Cerebellar cortex (tissue), 1 donor: ENCODE measurements at places on chromosomes 5 and 9.

- DNase-seq: no peak
Observed at GRCh38 chr5:93821891-93822415, 80.6 kb upstream of the POU5F2 start.

GRCh38 chr5:106759152-106759551 lies 911.6 kb downstream of the EFNA5 start:
- no peak for DNase-seq

DNA sequence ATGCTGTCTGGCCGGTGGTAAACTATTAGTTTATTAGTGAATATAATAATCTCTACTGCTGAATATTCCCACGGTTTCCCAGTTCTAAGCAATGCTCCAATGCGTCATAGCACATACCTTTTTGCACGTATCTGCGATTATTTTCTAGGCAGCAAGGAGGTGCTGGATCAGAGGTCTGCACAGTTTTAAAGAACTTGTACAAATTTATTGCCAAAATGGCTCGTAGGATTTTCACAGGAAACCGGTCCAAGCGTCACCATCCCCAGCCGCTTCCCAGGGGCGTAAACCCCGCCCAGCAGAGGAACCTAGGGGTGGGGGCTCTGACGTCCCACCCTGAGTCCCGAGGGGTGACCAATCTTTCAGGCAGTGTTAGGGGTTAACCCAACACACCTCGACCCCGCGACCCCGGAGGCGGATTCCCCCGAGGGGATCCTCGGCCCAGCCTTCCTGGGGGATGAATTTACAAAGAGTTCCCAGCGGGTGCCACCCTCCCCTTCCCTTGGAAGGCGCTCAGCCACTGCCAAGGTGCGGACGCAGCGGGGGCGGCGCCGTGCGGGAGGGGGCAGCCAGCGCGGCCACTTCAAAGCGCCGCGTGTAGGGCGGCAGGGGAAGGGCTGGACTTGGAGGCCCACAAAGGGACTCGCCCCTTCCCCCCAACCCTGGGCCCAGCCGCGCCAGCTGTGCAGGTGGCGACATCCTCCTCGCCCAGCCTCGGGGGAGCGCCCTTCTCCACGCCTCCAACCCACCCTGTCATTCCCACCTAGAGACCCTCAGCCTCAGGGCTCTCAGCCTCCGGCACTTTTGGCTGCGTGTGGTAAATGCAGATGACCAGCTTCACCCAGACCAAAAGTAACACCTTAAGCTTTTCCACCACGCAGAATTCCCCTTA lies 43.5 kb upstream of the TCF7 start:
- no peak for DNase-seq

DNA sequence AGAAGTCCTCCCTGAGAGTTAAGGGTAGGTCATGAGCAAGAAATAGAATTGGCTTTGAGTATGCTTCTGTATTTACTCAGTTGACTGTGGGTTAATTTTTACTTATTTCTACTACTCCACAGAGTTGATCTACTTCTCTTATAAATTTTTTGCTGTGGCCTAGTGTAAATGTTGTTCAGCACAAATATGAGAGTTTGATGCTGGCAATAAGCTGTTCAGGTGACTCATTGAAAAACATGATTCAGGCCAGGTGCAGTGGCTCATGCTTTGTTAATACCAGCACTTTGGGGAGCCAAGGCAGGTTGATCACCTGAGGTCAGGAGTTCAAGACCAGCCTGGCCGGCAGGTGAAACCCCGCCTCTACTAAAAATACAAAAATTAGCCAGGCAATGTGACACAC lies 4.5 kb upstream of the CDK7 start:
- DNase-seq: no peak

- DNase-seq: no peak
Observed at GRCh38 chr5:58786035-58786434, 203.2 kb downstream of the RAB3C start.

DNA sequence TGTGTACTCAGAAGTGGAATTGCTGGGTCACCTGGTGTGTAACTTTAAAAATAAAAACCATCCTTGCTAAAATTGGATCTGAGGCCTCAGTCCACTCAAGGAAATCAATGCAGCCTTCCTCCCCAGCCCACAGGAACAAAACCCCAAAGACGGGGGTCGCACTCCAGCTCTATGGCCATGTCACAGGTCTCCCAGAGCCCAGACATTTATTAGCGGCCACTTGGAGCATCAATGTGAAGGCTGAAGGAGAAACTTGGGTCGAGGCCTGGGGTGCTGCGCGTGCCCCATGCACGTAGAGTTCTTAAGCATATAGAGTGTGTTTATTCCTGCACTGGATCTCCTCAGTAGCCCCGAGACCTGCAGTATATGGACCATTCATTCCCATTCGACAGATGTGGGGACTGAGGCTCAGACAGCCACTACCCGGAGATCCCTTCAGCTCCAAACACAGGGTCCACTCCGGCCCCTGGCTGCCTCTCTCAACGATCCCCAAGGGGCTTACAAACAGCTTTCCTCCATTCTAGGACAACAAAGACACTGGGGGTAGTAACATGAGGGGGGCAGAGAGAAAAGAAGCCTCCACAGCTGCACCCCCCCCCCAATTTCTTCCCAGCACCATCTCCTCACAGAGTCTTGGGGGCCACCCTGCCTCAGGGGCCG lies 14.3 kb upstream of the OLFM1 start:
- DNase-seq: no peak

- DNase-seq: peak; percentile 6
Observed at GRCh38 chr5:134917070-134917815, 12.3 kb downstream of the PCBD2 start.

DNA sequence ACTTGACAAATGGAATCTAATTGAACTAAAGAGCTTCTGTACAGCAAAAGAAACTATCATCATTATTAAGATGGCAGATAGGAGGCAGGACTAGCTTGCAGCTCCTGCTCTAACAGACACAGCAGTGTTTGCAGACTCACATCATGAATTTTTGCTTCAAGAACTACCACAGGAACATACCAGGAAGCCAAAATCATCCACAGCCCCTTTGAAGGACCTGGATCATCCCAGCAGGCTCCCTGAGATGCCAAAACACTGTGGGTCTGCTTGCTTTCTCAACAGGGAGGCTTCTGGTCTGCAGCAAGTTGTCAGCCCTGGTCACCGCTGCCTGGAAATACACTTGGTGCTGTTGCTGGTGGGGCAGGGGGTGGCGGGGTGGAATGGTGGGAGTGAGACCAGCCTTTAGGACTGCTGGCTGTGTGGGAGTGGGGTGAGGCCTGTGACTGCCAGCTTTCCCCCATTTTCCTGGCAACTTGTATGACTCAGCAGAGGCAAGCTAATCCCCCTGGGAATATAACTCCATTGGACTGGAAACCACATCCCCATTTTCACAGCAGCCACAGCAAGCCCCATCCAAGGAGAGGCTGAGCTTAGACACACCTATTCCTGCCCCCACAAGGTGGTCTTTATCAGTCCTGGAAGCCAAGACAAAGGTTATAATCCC lies 533.8 kb upstream of the CYLC2 start:
- DNase-seq: no peak

GRCh38 chr9:93830606-93831005 lies 124.5 kb downstream of the BARX1 start:
- DNase-seq: no peak

DNA sequence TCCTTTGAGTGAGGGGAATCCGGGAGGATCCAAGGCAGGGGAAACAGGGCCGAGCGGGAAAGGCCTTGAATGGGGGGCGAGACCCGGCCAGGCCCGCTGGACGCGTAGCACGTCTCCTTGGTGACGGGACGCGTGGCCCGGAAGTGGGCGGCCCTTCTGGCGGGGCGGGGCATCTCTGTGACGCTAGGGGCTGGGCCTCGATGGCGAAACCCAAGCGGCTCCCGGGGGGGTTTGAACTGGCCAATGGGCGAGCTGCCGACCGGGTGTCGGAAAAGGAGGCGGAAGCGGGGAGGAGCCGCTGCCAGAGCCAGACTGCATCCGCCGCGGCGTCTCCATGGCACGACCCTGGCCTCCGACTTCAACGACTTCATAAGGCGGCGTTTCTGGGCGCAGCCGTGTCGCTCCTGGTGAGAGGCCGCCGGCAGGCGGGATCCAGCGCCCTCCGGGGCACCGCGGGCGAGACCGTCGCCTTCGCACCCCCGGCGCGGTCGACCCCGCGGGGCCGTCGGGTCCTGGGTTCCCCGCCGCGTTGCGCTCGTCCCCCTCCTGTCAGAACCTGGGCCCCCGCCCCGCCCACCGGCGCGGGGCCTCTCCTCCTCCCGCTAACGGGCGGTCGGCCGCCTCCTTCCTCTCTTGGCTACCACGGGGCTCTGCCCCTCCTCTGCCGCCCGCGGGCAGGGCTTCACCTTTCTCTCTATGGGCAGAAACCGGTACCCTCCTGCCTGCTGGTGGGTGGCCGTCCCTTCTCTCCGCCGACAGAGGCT lies at the start of gene ODF2:
Gene ODF2 (plus strand): TSS at position 158 of the 764 bp plus-strand sequence. CDS start 86 bp downstream, at position 244.
- peak; percentile 98 for DNase-seq

GRCh38 chr9:68904454-68904853 lies 109.5 kb downstream of the PRKACG start:
- DNase-seq: no peak

DNA sequence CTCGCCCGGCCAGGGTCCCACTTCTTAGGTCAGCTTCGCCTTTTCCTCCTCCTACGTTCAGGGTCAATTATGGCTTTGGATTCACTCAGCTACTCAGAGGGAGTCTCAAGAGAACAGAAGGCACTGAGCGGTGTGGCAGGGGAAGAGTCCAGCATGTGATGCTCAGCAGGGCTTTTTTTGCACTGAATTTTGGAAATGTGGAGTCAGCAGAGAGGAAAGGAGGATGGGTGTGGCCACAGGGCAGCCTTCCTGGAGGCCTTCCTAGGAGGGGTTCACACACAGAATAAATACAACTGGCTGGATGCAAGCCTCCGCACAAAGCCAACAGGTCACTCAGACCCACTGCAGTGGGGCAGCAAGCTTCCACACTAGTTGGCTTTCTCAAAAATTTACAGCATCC lies 4.8 kb downstream of the NAIF1 start:
- no peak for DNase-seq

- DNase-seq: no peak
Observed at GRCh38 chr5:53318303-53318702, 162.1 kb upstream of the FST start.

GRCh38 chr9:94826644-94827410 lies 100.3 kb downstream of the AOPEP start:
- no peak for DNase-seq

GRCh38 chr9:91354881-91355280 lies 6.8 kb downstream of the AUH start:
- DNase-seq: no peak

- DNase-seq: peak; percentile 25
Observed at GRCh38 chr9:12777121-12778022, 2.6 kb downstream of the LURAP1L start.

DNA sequence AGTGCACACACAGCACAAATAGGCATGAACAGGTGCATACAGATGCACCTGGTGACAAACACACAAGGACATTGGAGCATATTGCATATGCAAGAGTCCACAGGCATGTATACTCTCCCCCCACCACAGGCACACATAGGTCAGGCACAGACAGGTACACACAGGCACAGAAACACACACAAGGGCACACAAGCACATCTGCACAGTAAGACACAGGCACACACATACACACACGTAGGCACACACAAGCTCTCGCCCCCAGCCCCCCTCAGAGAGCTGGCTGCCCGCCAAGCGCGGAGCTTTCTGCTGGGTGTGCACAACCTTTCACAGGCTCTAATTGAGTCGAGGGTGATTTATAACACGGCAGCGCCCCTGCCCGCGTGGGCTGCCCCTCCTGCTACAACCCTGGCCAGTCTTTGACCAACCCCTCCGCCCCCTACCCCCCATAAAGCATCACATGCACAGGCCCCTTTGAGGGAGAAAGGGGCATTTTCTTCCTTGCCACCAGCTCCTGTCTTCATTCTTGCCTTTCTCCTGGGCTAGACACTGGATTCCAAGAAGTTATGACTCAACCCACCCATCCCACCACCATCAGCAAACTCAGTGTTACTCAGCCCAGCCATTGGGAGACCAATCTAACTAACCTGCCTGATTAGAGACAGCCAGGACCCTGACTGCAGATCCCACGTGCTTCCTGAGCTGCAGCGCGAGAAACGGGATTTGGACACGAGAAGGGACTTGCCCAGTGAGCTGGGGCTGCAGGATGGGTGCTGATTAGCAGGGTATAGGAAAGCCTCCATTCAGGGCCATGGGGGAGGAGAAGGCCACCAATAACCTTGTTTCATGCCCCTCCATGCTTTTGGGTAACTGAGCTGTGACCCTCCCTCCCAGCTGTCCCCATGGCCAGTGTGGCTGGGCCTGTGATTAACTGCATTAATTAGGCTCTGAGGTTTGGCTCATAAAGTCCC lies 42.8 kb upstream of the PSD2 start:
- no peak for DNase-seq

GRCh38 chr5:2686321-2687124 lies 65.0 kb downstream of the IRX2 start:
- DNase-seq: no peak

DNA sequence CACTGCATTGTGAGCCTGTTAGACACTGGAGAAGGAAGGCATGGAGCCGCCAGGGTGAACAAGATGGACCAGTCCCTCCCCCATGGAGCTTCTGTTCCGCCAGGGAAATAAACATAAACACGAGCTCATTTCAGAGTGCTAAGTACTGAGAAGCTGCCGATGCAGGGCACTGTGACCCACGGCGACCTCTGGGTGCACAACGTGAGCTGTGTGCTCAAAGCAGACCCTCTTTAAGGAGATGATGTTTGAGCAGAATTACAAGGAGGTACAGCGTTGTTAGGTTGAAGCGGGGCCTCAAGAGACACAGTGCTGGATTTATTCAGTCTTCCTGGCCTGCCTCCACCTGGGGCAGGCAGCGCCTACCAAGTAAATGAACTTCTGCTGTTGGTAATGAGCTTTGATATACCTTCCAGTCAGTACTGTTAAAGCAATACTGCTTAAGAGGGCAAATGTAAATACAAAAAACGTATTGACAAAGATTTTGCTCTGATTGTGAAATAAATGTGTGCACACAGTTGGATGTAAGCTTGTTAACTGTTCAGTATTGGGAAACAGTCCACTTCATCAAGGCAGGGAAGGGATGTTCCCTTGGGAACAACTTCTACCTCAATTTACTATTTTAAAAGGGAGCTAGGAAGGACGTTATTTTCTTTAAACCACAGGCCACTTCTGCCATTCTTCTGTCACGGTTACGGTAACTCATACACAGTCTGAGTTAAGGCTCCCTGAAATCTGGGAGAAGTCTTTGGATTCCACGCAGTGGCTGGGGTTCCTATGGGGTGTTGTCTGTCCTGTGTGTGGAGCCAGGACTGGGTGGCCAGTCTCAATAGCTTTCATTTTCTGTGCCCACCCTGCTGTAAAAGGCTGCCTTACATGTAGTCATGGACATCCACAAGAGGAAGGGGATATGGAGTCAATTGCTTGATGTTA lies 48.9 kb upstream of the DMRT1 start:
- no peak for DNase-seq

- no peak for DNase-seq
Observed at GRCh38 chr5:16812448-16812847, 123.6 kb downstream of the MYO10 start.

DNA sequence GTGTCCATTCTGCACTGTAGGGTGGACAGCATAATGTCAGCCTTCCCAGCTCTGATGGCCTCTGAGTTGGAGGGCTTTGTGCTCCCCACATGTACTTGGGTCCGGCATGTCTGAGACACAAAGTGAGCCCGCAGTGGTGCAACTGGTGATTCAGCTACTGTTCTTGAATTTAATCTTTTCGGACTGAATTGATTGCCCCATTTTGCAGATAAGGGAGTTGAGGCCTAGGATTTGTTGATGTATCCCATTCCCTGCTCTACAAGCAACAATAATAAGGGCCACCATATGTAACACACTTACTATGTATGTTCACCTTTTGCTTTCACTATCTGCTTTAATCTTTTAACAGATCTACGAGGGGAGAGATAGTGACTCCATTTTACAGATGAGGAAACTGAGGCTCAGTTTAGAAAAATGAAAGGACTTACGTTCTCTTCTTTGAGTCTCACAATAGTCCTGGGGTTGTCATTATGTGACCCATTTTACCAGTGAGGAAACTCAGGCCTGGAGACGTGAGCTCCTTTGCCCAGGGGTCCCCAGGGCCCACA lies 4.5 kb downstream of the GSN start:
- no peak for DNase-seq
